ENCODE measurements at places on chromosomes 5 and 9.

DNA sequence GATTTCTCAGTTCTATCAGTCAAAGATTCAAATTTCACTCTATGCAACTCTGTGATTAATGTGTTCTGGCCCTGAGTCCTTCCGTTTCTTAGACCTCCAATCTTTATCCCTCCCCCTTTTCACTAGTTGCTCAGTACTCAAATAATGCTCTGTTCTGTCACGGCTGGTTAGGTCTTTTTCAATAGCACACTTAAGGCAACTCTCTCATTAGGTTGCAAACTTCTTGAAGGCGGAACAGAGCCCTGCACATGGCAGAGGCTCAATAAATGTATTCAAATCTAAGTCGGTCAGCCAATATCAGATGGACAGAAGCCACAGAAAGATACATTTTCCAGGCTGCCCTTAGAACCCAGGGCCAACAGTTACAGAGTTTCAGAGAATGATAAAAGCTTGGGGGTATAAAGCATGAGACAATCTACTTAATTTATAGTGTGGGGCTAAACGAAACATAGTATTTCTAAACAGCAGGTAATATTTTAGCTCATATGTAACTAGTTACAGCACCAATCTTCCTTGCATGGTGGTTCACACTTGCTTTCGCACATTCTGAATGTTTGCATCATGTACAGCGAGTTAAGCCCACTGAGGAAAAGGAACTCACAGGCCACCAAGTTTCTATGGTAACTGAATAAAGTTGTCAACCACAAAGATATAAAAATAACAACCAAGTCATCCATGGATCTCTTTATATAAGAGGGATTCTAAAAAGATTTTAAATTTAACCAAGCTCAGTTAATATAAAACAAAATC is 67.1 kb upstream of the GOLPH3 start:
- no peak for DNase-seq

DNA sequence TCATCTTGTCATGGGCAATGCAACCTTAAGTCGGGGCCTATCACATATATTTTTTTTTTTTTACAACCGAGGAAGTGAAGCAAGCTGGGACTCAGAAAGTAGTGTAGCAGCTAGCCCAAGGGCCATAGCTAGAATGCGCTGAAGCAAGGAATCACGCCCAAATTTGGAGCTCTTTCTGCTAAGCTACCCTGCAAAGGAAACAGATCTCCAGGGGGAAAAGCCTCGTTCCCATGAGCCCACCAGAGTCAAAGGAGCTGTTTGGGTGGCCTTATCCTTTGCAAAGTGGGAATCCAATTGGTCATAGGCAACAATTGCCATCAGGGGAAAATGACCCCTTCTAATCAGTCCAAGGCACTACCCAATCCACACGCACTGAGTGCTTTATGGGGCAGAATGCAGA is 390.4 kb downstream of the EBF1 start:
- no peak for DNase-seq

- DNase-seq, result no peak
Observed at GRCh38 chr9:98846879-98847278, 39.4 kb downstream of the GALNT12 start.

GRCh38 chr9:5449521-5450358 is 602 bp upstream of the CD274 start:
- DNase-seq, result no peak

DNA sequence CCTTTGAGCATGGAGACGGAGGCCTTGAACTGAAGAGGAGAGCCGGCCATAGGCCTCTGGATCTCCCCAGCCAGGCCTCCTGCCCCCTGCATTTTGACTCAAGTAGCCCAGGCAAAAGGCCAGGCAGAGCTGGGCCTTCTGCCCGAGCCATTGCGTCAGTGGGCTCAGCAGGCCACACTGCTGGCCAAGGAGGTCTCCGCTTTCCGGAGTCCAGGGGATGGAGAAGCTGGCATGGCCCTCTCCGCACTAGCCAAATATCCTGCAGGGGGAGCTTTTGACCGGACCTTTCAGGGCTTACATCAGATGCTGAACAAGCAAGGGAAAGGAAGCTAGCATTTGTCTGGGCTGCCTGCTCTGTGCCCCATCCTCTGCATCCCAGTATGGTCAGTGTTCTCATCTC is 386.8 kb downstream of the TRIM36 start:
- no peak for DNase-seq

GRCh38 chr5:1836891-1837880 is 36.0 kb downstream of the NDUFS6 start:
- DNase-seq, result no peak

DNA sequence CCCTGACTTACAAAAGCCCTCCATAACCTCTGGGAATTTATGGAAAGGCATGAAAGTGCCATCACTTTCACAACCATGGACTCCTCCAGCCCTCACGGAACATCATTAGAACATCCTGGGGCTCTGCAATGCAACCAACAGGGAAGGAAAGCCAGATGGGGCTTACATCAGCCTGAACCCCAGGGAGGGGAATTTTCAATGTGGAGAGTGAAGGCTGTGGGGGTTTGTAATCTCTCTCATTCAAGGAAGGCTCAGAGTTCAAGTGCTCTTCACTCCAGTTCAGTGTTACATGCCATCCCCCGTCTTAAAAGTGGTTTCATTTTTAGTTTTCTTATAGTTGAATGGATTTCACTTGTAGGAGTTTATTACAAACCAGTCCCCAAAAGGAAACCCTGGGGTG is 5.7 kb downstream of the SPRY4 start:
- no peak for DNase-seq

DNA sequence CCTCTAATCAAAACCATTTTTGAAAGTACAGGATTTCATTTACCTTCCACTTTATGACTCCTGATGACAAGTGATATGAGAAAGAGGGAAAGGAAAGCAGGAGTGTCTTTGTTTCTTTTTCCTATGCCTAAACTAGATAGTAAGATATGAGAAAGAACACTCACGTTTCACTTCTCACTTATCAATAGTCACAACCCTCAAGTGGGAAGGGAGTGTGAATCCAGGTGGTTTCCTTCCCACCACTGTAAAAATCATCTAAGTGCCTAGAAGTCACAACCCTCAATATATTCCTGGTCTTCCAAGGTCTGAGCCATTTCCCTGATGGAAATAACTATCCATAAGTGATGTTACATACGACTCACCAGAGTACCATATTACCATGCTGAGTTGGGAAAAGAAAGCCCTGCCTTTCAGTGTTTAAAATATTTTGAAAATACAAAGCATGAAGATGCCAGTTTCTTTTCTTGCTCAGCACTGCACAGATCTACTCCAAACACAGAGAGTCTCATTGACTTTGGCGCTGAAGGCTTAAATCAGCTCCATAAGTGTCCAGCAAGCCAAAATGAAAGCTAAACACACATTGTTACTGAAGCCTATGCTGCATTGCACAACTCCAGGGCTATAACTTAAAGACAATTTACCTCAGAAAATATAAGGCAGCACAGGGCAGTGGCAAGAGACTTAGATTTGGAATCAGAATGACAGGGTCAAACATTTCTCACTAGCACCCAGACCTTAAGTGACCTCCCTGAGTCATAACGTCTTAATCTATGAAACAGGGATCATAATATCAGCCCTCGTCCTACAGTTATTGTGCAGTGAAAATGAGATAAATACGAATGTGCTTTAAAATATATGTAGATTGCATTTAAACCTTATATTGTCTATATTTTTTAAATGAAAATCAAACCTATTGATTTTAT is 301.2 kb downstream of the KIAA0825 start:
- no peak for DNase-seq

DNA sequence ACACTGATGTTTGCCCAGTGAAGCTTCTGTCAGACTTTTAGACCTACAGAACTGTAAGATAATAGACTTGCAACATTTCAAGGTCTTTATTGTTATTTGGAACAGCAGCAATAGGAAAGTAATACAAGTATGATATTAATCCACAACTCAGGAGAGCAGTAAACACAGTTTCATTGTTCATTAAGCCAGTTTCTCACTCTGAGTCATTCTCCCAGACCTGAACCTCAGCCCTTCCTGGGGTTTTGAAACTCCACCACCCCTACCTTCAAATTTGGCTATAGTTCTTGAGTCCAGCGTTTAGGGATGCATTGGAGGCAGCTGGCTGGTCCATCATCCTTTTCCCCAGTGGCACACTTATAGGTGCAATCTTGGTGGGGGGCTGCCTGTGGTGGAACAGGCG is 203.2 kb downstream of the RAB3C start:
- DNase-seq, result no peak

DNA sequence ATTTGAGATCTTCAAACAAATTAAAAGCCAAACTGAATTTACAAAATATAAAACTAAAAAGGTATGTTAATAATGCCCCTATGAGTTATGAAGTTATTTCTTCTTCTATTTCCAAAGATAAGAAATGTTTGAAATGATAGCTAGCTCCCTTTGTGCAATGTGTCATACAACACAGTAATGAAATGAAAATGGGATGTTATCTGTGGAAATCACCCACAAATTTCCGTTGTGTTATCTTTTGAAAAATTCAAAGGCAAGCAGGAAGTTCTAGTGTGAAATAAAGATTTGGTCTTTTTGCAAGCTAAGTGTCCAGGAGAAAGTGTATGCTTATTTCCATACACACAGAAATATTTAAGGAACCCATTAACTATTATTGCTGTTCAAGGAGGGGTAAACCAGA is 375.3 kb upstream of the PRR16 start:
- no peak for DNase-seq

- DNase-seq, result peak; percentile 73
Observed at GRCh38 chr9:136122425-136123383, 4.0 kb upstream of the TMEM250 start.

GRCh38 chr5:38556088-38556598 is 303 bp downstream of the LIFR start:
- DNase-seq, result no peak

- no peak for DNase-seq
Observed at GRCh38 chr9:26746357-26747072, 146.1 kb downstream of the CAAP1 start.

- no peak for DNase-seq
Observed at GRCh38 chr9:91034521-91034920, 232.9 kb downstream of the SYK start.

- DNase-seq, result no peak
Observed at GRCh38 chr5:89216606-89217005, 333.6 kb upstream of the MEF2C start.

DNA sequence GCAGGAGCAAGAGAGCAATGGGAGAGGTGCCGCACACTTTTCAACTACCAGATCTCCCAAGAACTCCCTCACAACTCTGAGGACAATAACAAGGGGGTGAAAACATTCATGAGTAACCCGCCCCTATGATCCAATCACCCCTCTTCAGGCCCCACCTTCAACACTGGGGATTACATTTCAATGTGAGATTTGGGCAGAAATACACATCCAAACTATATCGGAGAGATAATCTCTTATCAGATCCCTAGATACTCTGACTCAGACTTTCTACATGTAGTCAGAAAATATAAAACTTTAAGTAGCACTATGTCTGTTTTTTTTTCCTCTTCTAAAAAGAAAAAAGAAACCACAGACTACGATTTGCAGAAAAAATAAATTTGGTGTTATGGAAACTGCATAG is 1595.9 kb upstream of the NUDT12 start:
- no peak for DNase-seq

GRCh38 chr5:524973-525761 is 918 bp upstream of the SLC9A3 start:
- no peak for DNase-seq

DNA sequence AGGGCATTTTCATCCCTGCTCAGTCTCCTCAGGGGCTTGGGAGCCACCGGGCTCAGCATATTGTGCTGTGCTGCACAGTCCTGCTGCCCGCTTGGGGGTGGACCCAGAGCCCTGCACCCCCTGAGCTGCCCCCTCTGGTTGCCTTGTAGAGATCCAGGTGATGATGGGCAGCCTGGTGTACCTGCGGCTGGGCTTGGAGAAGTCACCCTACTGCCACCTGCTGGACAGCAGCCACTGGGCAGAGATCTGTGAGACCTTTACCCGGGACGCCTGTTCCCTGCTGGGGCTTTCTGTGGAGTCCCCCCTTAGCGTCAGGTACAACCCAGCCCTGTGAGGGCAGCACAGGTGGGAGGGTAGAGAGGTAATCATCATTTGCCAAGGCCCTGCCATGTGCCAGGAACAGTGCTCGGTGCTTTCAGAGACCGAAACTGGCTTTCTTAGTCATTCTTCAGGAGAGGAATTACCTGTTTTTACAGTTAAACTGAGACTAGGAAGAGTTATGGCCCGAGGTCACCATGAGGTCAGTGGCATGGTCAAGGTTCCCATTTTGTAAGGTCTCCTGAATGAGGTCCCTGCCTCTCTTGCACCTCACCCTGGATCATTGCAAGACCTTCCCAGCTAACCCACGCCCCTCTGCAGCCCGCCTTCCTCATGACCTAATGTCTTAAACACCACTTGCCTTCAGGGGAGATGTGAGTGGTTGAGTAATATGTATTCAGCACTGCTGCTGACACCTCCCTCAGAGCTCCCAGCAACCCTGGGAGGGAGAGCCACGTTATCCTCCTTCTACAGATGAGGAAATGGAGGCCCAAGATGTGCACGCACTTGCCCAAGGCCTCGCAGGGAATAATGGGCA is 7.5 kb downstream of the NHP2 start:
- DNase-seq, result peak; percentile 57

All from activated CD8-positive, alpha-beta memory T cell treated with anti-CD3 and anti-CD28 coated beads for 1 hour (primary cell).